PC-3 (cell line): ENCODE measurements at places on chromosomes 1 and 21. TPM values are rescaled to one million over a fixed set of nuclear protein-coding genes. Genes with fewer than 3 reads are reported as not detected.
A peak's percentile ranks its signal among the peaks of the same experiment; 100 is the strongest.

- no peaks in the 10 kb centered on the region for H3K4me1 ChIP-seq
- no peaks in the 10 kb centered on the region for H3K27me3 ChIP-seq
- H3K27ac ChIP-seq, result no peak overlapping the region
These were observed 98.5 kb downstream of the TRIM11 start for GRCh38 chr1:228308085-228308601.

GRCh38 chr1:217133958-217134856 lies 411.0 kb upstream of the ESRRG start:
- no peak overlapping the region for H3K27ac ChIP-seq
- no peak for DNase-seq
- no peaks in the 10 kb centered on the region; the same call in 1 of the 2 replicates for H3K4me1 ChIP-seq
- peak overlapping the region; percentile 69 for H3K4me3 ChIP-seq
- peaks cover 19% of the 10 kb centered on the region; the same call in 1 of the 2 replicates for H3K27me3 ChIP-seq

DNA sequence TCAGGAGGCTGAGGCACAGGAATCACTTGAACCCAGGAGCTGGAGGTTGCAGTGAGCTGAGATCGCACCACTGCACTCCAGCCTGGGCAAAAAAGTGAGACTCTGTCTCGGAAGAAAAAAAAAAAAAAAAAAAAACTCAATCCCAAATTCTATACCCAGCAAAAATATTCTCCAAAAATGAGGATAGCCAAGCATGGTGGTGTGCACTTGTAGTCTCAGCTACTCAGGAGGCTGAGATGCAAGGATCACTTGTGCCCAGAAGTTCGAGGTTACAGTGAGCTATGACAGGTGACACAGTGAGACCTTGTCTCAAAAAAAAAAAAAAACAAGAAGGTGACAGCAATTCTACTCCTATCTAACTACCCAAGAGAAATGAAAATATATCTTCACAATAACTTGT lies 6.4 kb downstream of the TMEM50B start:
- H3K27ac ChIP-seq, result no peak overlapping the region
- H3K36me3 ChIP-seq, result no peaks in the 10 kb centered on the region
- no peak for DNase-seq
- H3K27me3 ChIP-seq, result no peaks in the 10 kb centered on the region
- no peaks in the 10 kb centered on the region for H3K4me1 ChIP-seq

DNA sequence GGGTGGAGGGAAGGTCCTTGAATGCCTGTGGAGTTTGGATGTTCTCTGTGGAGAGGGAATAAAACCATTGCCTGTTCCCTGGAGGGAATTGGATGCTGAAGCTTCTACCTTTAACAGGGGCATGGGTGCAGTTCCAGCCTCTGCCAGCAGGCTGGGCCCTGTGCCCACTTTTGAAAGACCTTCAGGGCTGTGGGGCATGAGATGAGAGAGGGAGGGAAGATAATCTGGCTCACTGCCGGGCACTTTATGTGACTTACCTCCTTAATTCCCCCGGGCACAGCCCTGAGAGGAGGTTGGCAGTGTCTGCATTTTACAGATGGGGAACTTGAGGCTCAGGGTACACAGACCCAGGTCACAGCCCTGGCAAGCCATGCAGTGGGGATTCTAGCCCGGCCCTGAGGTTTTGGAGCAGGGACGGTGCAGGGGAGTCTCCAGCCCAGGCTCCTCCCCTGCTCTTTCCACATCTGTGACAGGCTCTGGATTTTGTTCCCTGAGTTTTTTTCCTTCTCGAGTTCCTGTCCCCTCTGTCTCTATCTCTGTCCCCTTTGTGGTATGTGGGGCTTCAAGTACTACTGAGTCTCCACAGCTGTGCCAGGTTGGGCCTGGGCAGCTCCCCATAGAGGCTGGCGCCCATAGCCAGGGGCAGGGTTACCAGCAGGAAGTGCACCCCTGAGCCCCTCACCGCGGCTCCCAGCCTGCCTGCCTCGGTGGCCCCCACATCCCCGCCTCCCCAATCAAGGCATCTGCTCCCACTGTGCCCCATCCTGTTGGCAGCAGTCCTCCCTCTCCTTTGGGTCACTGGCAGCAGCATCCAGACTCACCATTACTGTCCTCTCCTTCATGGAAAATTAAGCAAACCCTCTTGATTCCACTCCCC lies 14.0 kb upstream of the THEMIS2 start:
- no peak overlapping the region for H3K27ac ChIP-seq
- DNase-seq, result peak; percentile 95
- peaks cover 16% of the 10 kb centered on the region for H3K4me1 ChIP-seq
- H3K36me3 ChIP-seq, result no peaks in the 10 kb centered on the region
- H3K27me3 ChIP-seq, result no peaks in the 10 kb centered on the region

DNA sequence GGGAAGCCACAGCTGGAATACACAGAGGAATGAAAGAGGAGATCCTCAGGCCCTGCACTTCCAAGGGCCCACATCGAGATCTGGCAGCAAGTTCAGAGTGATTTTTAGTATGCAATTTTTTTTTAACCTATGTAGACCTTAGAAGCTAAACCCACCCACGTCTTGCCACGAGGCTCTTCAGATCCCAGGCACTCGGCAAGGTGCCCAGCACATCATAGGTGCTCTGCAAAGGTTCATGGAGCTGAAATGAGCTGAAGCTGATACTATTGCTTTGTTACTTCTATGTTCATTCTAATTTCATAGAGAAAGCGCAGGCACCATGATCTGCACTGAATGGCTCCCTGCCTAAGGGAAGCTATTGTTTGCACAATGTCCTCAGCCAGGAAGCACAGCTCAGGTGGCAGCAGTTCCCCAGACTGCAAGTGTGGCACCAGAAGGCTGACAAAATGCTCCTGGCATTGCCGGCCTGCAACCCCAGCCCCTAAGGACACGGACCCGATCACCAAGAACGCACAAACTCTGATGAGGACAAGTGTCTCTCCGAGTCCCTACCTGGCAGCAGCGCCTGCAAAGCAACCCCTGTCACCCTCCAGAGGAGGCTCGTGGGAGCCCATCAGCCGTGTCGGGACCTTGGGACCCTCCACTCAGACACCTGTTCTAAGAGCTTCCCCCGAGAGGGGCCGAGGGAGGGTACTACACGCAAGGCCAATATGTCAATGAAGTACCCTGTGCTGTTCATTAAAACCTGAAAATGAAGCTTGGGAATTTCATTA lies 264.2 kb downstream of the NPHP4 start:
- H3K36me3 ChIP-seq, result no peaks in the 10 kb centered on the region
- no peak for DNase-seq
- no peak overlapping the region for H3K4me3 ChIP-seq
- H3K27ac ChIP-seq, result no peak overlapping the region

DNA sequence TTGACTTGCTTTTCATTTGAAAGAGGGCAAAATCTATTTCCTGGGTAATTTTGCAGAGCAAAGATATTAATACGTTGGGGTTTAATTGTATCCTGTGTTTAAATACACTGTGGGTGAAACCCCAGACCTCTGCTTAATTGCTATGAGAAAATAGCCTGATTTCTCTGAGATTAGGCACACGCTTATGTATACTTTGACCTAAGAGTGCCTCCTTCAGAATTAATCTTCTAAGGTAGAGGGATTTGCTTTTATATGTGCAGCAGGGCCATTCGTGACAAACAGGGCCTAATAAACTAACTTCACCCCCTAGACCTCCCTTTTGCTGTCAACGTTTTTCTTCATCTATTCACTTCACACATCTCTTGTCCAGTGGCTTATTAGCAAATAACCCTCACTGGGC lies 216.9 kb upstream of the ADGRL2 start:
- H3K27me3 ChIP-seq, result peaks cover 72% of the 10 kb centered on the region
- no peak overlapping the region for H3K4me3 ChIP-seq
- no peak overlapping the region for H3K27ac ChIP-seq
- no peaks in the 10 kb centered on the region for H3K4me1 ChIP-seq

GRCh38 chr1:154775621-154776605 lies 94.2 kb downstream of the KCNN3 start:
- H3K27me3 ChIP-seq, result peaks cover 37% of the 10 kb centered on the region
- no peak overlapping the region for H3K4me3 ChIP-seq
- no peak overlapping the region for H3K27ac ChIP-seq
- H3K36me3 ChIP-seq, result no peaks in the 10 kb centered on the region

GRCh38 chr1:18238190-18238589 lies 130.6 kb downstream of the IGSF21 start:
- H3K36me3 ChIP-seq, result no peaks in the 10 kb centered on the region
- no peaks in the 10 kb centered on the region for H3K4me1 ChIP-seq
- no peak overlapping the region for H3K27ac ChIP-seq
- H3K4me3 ChIP-seq, result no peak overlapping the region
- DNase-seq, result no peak

The NR0B2 gene
- not detected in 2 replicates for total RNA-seq

The RNF186 gene
- 0.69 TPM in 1 of 2 replicates, not detected in the other for total RNA-seq

The PTPN14 gene
- total RNA-seq, result 12.6 and 17.1 TPM in 2 replicates

The RPE65 gene
- total RNA-seq, result not detected in 2 replicates
